ENCODE measurements at places on chromosomes 3 and 15.

GRCh38 chr15:78178064-78178463 lies 28.9 kb downstream of the IDH3A start:
- no peak for DNase-seq

DNA sequence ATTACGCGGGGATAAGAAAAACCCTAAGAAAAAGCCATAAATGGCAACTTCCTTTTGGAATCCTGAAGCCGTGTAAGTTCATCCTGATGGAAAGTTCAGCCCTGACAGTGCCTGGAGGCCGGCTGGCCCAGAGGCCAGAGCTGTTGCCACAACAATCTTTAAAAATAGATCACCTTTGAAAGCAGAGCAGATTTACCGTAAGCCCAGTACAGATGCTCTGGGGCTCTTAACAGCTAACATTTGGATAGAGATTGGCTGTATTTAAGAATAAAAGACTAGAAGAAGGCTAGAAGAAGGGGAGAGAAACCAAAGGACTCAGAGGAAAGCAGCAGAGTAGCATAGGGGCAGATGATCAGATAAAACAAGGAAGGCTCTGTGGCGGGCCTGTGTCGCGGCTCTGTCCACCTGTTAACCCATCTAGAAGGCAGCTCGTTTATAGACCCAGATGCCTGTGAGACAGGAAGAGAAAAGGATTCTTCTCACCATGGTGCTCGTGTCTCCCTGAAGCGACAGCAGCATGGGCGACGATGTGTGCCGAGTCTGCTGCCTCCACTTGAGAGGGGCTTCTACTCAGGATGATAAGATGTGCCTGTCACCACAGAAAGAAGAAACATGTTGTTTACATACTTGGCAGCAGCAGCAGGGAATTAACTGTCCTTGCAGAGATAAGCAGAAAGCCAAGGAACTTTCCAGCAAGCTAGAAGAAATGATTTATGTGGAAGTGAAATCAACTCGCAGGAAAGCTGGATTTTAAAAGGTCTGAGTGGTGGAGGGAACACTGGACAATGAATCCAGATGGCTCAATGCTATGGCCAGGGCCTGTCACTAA lies 69.9 kb downstream of the SYNM start:
- no peak for DNase-seq

DNA sequence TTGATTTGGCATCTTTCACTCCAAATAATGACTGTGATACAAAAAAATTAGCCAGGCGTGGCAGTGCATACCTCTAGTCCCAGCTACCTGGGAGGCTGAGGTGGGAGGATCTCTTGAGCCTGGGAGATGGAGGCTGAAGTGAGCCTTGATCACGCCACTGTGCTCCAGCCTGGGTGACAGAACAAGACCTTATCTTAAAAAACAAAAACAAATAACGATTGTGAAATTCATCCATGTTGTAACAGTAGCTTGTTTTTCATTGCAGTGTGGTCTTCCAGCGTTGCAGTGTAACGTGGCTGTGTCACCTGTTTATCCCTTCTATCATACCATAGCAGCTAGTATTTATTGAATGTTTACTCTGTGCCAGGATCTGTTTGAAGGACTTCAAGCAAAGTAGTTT lies 120.9 kb downstream of the ITPR1 start:
- no peak for DNase-seq

GRCh38 chr15:42727750-42728381 lies 9.1 kb downstream of the CDAN1 start:
- no peak for DNase-seq

GRCh38 chr3:104190681-104191080 lies 1176.0 kb upstream of the ALCAM start:
- DNase-seq: no peak

GRCh38 chr15:45150997-45151396 lies 21.2 kb downstream of the DUOX1 start:
- no peak for DNase-seq

GRCh38 chr3:102484363-102484762 lies 49.5 kb downstream of the ZPLD1 start:
- DNase-seq: no peak

GRCh38 chr3:128016502-128016901 lies 35.7 kb upstream of the SEC61A1 start:
- no peak for DNase-seq

- DNase-seq: peak; percentile 47
Measured at GRCh38 chr3:195441992-195442572, 738 bp downstream of the ACAP2 start.

- peak; percentile 23 for DNase-seq
Measured at GRCh38 chr15:25717457-25718168, 145.5 kb downstream of the ATP10A start.

DNA sequence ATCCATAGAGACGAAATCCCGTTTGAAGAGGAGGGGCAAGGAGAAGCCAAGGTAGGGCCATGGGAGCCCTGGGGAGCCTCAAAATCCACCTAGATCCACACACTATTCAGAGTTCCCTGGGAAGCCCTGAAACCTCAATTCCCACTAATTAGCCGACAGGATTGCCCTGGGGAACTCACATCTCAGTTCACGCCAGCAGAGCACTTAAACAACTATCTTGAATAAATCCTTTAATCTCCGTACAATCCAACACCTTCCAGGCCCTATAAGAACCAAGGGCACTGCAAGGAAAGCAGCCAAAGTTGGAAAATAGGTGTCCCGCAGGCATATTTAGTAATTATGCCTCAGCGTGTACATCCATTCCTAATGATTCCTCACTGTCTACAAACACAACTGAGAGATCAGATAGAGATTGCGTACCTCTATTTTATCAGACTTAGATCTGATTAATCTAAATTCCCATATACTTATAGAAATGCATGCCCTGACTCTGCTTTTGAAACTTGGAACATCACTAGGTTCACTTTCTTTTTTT lies 25.6 kb upstream of the EIF4A2 start:
- DNase-seq: no peak

DNA sequence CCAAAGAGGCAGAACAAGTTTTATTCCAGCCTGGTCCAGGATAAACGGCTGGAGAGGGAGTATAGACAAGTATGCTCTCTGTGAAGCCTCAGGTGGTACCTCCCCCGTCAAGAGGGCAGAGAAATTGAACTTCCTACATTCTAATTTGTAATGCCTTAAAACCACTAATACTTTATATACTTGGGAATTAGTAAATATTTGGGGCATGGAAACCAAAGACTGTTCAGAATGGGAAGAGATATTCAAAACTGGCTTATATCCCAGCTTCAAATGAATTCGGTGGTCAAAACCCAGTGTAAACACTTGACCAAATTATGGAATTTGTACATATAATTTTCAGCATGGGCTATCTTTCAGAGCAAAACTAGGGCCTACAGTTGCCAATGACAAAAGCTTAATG lies 122.6 kb downstream of the FBN1 start:
- no peak for DNase-seq

DNA sequence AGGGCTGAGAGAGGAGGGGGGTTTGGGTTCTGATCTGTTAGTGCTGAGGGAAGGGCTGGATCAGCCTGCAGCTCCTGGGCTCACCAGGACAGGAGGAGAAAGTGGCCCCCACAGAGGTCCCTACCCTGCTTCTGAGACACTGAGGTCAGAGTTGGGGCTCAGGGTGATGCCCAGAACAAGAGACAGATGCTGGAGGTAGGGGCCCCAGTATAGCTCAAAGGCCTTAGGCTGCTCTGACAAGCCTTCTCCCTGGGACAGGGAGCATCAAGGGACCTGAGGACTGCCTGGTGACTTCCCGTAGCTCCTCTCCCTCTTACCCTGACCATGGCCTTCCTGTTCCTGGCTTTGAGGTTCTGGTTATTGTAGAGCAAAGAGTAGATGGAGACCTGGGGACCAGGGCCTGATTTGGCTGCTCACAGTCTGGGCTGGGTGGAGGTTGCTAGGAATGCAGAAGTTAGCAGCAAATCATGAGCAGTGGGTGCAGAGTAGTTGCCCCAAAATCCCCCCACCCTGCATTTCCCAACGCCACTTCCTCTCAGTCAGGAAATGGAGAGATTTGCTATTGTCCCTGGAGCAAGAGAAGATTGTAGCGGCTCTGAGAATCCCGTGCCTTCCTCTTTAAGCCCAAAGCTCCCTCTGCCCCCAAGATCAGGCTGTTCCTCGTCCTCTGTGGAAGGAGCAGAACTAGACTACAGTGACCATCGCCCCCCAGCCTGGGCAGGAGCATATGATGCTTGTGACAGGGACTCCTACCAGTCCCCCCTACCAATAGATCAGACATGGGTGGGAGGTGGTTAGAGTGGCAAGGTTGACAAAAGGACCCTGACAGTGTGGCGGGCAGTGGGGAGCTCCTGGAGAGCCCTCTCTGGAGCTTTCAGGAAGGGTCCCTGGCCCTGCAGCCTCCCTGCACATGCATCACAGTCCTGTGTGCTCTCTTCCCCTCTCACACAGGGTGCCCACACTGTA lies 47.4 kb upstream of the SEC22A start:
- DNase-seq: no peak

- DNase-seq: no peak
Measured at GRCh38 chr3:32422943-32423342, 31.3 kb downstream of the CMTM7 start.

DNA sequence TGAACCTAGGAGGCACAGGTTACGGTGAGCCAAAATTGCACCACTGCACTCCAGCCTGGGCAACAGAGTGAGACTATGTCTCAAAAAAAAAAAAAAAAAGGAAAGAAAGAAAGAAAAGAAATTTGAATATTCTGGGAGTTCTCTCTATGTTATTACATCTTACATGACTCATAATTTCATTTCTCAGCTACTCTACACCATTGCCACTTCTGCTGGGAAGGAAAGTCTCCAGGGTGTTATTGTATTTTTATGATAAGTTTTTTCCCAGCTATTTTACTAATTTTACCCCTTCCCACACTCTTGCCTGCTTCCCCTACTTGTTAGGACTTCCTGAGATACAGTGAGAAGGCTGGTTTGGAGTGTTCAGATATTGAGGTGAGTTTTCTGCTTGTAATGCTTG lies 69.7 kb upstream of the UMPS start:
- DNase-seq: peak; percentile 3

DNA sequence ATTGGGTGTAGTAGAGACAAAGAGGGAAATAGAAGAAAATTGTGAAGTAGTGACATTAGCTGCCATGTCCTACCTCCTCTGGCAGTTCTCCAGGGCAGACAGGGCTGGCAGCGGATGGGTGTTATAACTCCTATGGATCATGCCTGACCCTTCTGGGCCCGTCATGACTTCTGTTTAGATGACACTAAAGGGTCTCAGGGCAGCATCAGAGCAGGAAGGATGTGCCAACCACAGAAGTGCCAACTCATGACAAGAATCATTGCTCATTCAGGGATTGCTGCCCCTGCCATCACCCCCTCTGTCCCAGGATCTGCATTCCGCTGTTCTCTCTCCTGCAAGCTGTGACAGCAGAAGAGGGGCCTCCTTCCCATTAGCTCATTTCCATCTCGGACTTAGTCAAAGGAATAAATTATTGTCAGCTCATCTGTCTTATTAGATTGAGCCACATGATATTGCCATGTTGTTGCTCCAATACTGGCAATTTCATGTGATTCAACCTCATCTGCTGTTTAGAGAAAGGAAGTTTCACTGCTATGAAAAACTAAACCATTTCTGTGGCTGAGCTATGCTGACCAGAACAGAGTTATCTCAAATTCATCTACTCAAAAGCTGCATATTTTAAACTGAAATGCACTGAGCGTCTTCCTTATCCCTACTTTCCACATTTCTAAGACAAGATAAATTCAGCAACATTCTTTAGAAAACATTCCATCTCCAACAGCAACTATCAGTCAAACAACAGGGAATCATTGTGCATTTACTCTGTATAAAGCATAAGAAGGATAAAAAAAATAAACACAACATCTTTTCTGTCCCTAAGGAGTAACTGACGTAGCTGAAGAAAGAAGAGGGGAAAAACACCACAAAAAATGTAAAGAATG lies 271.6 kb downstream of the FHIT start:
- DNase-seq: peak; percentile 22

- no peak for DNase-seq
Measured at GRCh38 chr3:74787011-74787410, 172.6 kb upstream of the CNTN3 start.

- DNase-seq: no peak
Measured at GRCh38 chr15:75721480-75721922, 8.9 kb upstream of the CSPG4 start.
